ENCODE measurements at places on chromosomes 11 and 22.
A peak's percentile ranks its signal among the peaks of the same experiment; 100 is the strongest.

GRCh38 chr22:36056980-36057379 is 28.4 kb upstream of the RBFOX2 start:
- DNase-seq = no peak

DNA sequence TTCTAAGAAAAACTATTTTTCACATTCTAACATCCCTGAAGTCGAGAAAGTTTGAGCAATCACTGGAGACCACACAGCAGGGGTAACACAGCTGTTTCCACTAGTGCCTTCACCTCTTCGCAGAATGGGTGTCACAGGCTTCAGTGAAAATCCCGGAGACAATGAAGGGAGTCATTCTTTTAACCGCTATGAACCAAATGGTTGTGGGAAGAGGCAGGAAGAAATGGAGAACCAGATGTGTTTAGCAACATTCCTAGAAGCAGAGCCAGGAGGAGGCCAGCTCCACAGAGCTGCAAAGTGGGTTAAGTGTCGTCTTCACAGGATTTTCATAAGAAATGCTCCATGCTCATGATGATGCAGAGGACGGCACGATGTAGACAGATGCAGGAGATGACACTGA is 221.1 kb downstream of the LARGE1 start:
- DNase-seq = no peak

GRCh38 chr11:44813401-44813800 is 86.6 kb downstream of the TSPAN18 start:
- DNase-seq = no peak

DNA sequence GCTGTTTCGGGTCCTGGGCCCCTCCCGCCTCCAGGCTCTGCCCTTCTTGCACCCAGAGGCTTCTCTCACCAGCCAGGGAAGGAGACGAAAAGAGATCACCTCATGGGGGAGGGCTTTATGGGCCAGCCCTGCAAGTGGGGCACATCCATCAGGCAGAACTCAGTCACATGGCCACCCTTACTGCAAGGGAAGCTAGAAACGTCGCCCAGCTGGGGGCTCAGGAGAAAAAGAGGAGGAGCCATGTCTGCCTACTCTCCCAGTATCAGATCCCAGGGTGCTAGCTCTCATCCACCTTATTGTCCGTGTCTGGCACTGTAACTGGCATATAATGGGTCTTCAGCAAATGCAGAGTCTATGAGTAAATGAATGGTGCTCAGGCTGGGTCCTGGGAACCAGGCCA is 24.2 kb downstream of the MFNG start:
- DNase-seq = no peak

- DNase-seq = no peak
Observed at GRCh38 chr11:72216638-72217037, at the start of gene FOLR2. TSS of gene FOLR2 (plus strand) at chr11:72216794. CDS start at chr11:72218585, 1,791 bp downstream.

GRCh38 chr11:116422956-116423600 is 349.7 kb downstream of the BUD13 start:
- no peak for DNase-seq

DNA sequence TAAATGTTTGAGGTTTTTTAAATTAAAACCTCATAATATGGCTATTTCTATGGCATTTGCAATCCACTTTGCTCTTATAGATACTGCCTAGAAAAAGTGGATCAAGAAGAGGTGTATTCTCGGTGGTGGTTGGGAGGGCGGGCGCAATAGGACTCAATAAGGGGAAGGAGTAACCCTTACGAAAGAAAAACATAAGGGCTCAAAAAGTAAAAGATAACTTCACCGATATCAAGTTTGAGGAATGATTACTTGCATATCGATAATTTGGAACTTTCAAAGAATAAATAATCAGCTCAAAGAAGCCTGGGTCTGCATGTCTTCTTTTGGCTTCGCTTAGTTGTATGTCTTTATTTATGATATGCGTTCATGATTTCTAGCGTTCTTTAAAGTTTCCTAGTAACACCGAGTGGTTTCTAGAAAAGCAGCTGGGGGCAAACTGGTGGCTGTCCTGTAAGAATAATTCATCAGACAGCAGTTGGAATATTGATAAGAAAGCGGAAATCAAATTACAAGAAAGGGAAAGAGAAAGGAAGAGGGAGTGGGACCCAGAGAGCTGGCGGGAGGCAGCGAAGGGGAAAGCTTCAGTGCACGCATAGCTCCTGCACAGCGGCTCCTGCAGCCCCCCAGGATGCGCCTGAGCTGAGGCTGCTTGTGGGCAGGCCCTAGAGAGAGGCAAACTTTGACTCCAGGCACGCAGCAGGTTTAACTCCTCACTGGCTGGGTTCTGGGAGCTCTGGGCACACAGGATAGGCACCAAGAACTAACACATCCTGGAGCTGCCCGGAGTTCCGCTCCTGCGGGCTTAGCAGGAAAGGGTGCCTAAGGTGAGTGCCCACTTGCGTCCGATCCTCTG is 9.1 kb upstream of the FLI1 start:
- no peak for DNase-seq

- no peak for DNase-seq
Observed at GRCh38 chr22:23823331-23823791, 15.4 kb downstream of the DERL3 start.

- DNase-seq = no peak
Observed at GRCh38 chr11:1460396-1460985, 26.1 kb downstream of the MOB2 start.

DNA sequence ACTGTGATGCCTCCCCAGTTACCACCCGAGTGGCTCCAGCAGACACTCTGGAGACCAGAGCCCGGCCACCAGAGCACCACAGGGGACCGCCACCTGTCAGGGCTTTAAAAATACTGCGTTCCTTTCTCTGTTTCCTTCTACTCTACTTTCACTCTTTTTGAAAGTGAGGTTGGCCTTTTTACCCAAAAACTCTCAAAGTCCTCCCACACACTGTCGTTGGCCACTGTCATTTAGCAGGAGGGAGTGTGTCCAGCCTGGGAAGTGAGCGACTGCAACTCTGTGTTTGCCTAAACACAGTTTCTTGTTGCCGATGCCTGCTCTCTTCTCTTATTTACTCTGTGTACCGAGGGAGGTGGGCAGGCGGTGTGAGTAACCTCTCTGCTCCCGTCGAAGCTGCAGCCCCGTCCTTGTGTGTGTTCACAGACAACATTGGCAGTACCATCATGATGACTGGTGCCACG is 90.8 kb upstream of the CLDN5 start:
- DNase-seq = no peak

- DNase-seq = no peak
Observed at GRCh38 chr11:58497951-58498350, 10.0 kb downstream of the OR5B21 start.

DNA sequence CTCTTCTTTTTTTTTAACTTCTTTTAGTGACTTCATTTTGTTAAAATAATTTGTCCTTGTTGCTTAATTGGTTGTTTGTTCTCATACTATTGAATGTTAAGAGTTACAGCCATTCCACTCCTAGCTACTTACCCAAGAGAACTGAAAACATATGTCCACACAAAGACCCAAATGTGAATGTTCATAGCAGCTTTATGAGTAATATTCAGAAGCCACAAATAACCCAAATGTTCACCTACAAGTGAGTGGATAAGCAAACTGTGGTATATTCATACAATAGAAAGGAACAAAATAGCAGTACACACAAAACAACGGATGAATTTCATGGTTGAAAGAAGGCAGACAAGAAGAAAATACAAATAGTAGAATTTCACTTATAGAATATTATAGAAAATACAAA is 1.4 kb upstream of the OR4D11 start:
- no peak for DNase-seq

- DNase-seq = no peak
Observed at GRCh38 chr22:37027556-37027955, 8.0 kb downstream of the MPST start.

GRCh38 chr11:102430158-102430836 is 22.3 kb downstream of the TMEM123 start:
- DNase-seq = peak; percentile 55

GRCh38 chr11:43145653-43146052 is 166.1 kb upstream of the API5 start:
- DNase-seq = no peak

DNA sequence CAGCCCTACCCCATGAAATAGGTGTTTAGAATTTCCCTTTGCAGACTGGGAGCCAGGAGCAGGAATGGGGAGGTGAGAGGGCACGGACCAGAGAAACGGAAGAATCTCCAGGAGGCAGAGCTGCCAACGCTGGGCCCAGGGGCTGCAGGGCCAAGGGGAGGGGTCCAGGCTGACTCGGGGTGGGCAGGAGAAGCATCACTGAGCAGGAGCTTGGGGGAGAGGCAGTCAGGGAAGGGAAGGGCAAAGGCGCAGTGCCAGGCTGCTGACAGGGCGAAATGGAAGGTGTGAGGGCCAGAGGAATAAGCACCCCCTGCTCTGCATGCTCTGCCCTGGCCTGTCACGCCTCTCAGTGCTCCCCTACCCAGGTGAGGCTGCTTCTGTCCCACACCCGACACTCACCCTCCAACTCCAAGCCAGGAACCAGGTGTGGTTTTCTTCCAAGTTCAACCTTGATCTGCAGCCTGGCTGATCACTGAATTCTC is 14.5 kb downstream of the LRRC32 start:
- no peak for DNase-seq

All from activated CD4-positive, alpha-beta T cell treated with anti-CD3 and anti-CD28 coated beads for 48 hours (primary cell).